Activated T-cell treated with anti-CD3 and anti-CD28 coated beads, Interleukin-2, amount 50 U/mL, for 72 hours (primary cell): ENCODE measurements at places on chromosomes 11 and 22. TPM values are rescaled to one million over a fixed set of nuclear protein-coding genes. Genes with fewer than 3 reads are reported as not detected.
A peak's percentile ranks its signal among the peaks of the same experiment; 100 is the strongest.

The RFPL2 gene
- 0.50 TPM for total RNA-seq

DNA sequence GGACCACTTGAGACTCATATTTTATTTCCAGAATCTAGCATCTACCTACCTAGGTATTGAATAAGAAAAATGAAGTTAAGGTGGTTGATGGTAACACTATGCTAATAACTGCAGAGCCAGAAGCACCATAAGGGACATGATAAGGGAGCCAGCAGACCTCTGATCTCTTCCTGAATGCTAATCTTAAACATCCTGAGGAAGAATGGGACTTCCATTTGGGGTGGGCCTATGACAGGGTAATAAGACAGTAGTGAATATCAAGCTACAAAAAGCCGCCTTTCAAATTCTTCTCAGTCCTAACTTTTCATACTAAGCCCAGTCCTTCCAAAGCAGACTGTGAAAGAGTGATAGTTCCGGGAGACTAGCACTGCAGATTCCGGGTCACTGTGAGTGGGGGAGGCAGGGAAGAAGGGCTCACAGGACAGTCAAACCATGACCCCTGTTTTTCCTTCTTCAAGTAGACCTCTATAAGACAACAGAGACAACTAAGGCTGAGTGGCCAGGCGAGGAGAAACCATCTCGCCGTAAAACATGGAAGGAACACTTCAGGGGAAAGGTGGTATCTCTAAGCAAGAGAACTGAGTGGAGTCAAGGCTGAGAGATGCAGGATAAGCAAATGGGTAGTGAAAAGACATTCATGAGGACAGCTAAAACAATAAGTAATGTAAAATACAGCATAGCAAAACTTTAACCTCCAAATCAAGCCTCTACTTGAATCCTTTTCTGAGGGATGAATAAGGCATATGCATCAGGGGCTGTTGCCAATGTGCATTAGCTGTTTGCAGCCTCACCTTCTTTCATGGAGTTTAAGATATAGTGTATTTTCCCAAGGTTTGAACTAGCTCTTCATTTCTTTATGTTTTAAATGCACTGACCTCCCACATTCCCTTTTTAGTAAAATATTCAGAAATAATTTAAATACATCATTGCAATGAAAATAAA is 2.1 kb downstream of the HBB start:
- DNase-seq, result no peak

GRCh38 chr11:19871531-19871930 is 158.9 kb downstream of the NAV2 start:
- DNase-seq, result no peak

- no peak for DNase-seq
These were observed 47.3 kb downstream of the GRIK4 start for GRCh38 chr11:120558744-120559431.

DNA sequence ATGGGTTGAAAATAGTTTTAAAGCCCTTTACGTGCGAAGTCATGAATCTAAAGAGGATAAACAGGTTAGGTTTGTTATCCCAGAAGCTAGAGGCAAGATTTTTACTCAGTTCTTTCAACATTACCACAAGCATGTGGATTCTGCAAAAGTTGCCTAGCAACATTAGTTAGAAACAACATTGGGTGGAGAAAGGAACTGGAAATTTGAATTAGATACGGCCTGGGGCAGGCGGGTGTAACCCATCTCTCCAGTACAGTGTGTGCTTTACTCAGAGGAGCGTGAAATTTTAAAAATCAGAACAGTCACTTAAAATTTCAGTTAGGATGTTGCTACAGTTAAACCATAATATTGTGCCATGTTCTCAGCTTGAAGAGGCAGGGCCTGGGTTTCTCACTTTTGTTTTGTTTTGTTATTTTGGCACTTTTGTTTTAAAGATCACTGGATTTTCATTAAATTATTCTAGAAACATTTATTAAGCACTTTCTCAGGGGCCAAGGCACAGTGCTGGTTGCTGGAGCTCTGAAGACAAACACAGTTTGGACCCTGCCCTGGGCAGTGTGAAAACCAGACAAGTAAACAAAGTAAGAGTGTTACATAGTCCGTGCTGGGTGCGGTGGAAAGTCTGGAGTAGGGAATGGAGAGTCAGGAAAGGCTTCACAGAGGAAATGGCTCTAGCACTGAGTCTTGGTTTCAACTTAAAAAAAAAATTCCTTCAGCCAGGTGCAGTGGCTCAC is 4.4 kb upstream of the WEE1 start:
- no peak for DNase-seq

DNA sequence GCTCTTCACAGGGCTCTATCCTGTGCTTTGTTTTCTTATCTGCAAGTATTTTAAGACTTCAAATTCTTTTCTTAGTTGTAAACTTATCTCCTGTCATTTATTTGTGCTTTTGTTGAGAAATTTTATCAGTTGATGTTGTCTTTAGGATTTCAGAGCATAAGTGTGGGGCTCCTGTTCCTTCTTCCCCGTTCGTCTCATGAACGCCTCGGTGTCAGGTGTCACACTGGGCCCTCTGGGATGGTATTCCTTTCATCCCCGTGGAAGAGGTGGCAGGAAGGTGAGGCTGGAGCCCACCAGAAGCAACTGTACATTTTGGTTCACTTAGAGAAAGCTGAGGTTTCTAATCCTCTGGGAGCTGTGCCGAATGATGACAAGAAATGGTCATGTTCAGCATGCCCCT is 17.9 kb downstream of the NADSYN1 start:
- DNase-seq, result no peak

- no peak for DNase-seq
These were observed 17.1 kb upstream of the TOLLIP start for GRCh38 chr11:1326435-1327063.

The OR5L2 gene
- total RNA-seq, result not detected

GRCh38 chr22:50544746-50545253 is 899 bp upstream of the KLHDC7B start:
- DNase-seq, result peak; percentile 65

GRCh38 chr11:125313271-125314219 is 149.0 kb downstream of the PKNOX2 start:
- DNase-seq, result no peak

DNA sequence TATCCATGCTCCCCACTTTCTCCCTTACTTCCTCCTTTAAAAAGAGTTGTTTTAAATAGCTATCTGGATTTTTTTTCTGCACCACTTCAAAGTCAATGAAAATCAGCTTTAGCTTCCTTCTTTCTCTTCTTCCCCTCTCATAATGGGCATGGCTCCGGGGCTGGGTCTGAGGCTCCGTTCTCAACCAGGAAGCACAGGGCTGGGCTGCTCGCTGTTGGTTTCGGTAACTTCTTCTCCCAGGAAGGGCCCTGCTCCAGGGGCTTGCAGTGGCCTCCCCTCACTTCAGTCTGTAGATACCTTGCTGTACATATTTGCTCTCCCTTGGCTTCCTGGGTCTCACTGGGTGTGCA is 23.8 kb downstream of the MICAL2 start:
- DNase-seq, result no peak

DNA sequence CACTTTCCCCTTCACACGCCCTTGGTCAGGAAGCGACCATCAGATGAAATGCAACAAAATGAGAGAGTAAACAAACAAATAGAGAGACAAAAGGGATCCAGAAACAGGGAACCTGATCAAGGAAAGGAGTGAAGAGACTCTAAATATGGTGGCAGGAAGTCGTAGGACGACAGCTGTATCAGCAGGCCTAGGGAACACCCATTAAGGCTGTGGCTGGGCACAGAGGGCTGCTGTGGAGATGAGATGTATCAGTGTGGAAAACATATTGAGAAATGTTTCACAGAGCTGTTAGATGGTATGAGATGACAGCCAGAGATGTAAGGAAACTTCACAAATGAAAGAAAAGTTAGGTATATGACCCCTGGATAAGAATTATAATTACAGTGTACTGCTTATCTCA is 155.8 kb upstream of the MTMR2 start:
- DNase-seq, result no peak

- DNase-seq, result peak; percentile 57
These were observed 19.5 kb downstream of the PIK3IP1 start for GRCh38 chr22:31272522-31273446.

- DNase-seq, result no peak
These were observed 1.9 kb downstream of the SLC25A45 start for GRCh38 chr11:65380460-65381119.

DNA sequence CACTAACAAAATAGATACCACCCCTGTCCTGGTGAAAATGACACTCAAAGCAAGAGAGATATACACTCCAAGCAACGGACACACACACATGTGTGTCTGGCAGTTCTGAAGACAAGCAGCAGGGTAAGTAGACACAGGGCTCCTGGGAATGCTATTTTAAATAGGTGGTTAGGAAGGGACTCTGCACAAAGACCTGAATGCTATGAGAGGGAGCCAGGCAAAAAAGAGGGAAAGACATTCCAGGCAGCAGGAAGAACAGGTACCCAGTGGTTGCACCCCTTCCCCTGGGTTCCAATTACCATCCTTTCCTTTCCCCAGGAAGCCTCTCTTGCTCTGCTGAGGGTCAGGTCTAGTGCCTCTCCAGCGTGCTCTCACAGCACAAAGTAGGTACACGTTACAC is 3.0 kb downstream of the UFD1 start:
- DNase-seq, result no peak

The NFAM1 gene
- 0.31 TPM for total RNA-seq

The ANGPTL5 gene
- not detected for total RNA-seq

The P2RX6 gene
- 0.30 TPM for total RNA-seq

DNA sequence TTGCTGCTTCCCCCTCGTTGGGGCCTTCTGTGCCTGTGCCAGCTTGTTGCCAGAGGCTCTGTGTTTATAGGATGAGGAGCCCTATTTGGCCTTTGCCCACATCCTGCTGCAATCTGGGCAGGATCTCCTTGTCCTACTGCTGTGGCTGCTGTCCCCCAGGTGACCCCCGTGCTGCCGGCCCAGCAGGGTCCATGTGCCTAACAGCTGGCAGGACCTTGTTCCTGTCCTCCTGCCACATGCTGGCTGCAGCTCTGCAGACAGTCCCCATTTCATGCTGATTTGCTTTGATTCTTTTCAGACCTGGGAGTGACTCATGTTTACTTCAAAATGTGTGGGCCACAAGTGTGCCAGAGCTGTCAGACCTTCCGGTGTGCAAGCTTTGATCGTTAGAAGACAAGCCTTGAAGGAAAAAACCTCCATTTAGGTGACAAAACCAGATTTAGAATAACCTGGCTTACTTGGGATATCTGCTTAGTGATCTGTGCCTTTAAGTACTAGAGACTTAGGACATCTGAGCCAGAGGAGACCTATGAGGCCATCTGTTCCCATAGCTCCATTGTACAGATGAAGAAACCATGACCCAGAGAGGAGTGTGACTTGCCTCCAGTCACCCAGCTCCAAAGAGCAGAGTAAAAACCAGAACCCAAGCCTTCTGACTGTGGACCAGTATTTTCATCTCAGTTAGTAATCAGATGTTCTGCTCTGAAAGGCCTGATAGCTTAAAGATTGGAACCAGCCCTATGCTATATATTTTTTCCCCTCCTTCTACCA is 11.1 kb downstream of the NAV2 start:
- DNase-seq, result peak; percentile 56

DNA sequence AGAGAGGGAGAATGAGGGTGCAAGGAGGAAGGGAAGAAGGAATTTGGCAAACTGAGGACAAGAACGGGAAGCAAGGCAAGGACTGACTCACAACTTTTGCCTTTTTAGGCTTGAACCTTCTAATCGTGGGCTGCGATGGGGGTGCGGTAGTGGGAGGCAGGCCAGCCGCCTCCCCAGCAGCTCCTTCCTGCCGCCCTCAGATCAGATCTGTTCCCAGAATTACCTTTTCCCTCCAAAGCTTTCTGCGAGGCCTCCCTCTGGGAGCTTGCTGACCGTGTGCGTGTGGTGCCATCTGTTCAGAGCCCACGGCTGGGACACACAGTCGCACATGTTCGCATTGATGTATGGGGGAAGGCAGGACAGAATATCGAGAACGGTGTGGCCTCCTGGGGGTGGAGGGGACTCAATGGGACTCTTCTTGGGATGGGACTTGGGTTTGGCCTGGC is 86.9 kb upstream of the PARVA start:
- no peak for DNase-seq

- DNase-seq, result no peak
These were observed 740.0 kb downstream of the DLG2 start for GRCh38 chr11:84887055-84887629.

GRCh38 chr11:77479746-77480352 is 6.0 kb upstream of the PAK1 start:
- DNase-seq, result no peak
